ENCODE measurements at places on chromosomes 16 and 17. TPM values are rescaled to one million over a fixed set of nuclear protein-coding genes. Genes with fewer than 3 reads are reported as not detected.

Gene KRT33B
- polyA plus RNA-seq = not detected

DNA sequence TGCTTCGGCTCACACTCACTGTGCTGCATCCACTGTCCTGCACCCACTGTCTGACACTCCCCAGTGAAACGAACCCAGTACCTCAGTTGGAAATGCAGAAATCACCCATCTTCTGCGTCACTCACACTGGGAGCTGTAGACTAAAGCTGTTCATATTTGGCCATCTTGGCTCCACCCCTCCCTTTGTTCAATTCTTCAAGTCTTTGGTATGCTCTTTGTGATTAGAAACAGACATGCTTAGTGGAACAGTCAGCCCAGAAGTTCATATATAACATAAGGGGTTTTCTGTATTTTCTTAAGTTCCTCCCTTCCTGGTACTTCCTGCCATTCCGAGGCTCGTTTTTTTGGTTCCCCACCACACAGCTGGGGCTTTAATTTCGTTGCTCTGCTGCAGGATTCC, 398.5 kb upstream of the DYNLRB2 start:
- no peak for DNase-seq

DNA sequence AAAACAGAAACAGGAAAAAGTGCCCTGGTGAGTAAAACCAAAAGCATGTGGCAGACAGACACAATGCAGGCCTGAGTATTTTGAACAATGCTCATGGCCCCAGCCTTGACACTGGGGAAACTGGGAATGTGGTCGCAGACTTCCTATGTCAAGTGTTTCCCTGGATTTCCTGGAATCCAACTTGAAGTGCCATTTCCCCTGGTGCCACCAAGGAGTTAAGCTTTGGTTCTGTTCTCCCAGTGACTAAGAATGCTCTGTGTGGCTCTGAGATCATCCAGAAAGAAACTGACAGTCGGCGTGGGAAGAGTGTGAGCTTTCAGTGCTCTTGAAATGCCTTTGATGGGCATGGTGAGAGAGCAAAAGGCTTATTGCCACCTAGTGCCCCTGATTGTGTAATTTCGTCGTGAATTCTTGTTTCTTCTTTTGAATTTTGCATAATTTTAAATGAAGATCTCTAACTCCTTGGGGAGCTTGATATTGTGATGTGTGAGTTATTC, 96.0 kb downstream of the YPEL2 start:
- no peak for DNase-seq

- DNase-seq = no peak
Measured at GRCh38 chr17:3574231-3574630, 16.6 kb upstream of the TRPV3 start.

GRCh38 chr17:39193346-39193745, 4.1 kb downstream of the CACNB1 start:
- DNase-seq = no peak

DNA sequence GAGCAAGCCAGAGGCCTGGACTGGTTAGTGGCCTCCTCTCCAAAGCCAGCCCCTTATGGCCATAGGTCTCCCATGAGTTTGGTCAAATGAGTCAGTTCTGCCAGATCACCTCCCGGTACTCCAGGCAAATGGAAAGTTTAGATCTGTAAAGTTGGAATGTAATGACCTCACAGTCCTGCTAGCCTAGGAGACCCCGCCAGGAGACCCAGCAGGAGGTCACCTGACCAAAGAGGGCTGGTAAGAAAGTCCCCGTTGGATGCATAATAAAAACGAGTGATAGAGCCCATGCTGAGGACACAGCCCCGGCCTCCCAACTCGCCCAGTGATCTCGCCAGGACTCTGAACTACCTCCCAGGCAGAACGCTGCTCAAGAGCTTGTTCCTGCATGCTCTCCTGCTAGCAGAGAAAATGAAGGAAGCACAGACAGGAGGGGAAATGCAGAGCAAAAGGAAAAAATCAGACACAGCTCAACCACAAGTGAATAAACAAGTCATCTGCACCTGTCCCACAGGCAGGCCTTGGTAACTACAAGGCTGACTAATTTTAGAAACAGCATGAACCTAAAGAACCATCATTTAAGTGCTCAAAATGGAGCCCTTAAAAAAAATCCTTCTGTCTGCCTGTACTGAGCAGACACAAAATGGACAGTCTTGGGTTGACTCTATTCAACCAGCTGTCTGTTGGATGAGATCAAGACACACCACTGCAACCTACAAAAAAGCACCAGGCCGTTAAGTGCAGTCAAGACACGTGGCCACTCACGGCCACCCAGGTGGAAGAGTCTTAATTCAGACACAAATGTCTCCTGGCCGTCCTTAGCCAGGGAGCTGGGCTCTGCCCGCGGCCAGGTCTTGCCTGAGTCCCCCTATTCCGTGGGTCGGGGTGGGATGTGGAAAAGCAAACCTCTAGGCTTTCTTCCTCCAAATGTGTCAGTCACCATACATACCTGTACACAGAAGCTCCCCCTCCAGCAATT, 9.2 kb downstream of the CDIP1 start:
- DNase-seq = no peak

GRCh38 chr17:2155573-2155972, 100.7 kb downstream of the HIC1 start:
- DNase-seq = no peak

Gene MYH1
- 0.04 TPM for polyA plus RNA-seq

- DNase-seq = no peak
Measured at GRCh38 chr17:60618854-60619526, 19.0 kb downstream of the PPM1D start.

Data from left renal pelvis (tissue), 4 donors.